ENCODE measurements at places on chromosomes 5 and 9.

- DNase-seq, result no peak
Observed at GRCh38 chr5:121138495-121138907, 674.4 kb downstream of the PRR16 start.

DNA sequence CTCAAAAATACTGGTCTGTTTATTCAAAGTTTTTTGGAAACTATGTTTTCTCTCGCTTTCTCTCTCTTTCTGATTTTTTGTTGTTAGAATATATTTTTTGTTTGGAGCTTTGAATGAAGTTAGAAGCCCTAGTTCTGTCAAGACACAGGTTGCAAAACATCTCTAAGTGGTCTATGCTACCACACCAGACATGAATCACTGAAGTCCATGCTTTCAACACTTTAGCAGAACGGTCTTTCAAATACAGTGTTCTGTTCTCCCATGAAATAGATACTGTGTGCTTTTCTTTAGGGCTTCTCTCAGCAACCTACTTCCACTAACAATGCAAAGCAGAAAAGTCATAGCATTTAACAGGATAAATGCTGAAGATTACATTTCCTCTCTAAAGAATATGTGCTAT lies 392.5 kb downstream of the TMEM167A start:
- no peak for DNase-seq

GRCh38 chr9:6620353-6620752 lies 25.2 kb downstream of the GLDC start:
- no peak for DNase-seq

DNA sequence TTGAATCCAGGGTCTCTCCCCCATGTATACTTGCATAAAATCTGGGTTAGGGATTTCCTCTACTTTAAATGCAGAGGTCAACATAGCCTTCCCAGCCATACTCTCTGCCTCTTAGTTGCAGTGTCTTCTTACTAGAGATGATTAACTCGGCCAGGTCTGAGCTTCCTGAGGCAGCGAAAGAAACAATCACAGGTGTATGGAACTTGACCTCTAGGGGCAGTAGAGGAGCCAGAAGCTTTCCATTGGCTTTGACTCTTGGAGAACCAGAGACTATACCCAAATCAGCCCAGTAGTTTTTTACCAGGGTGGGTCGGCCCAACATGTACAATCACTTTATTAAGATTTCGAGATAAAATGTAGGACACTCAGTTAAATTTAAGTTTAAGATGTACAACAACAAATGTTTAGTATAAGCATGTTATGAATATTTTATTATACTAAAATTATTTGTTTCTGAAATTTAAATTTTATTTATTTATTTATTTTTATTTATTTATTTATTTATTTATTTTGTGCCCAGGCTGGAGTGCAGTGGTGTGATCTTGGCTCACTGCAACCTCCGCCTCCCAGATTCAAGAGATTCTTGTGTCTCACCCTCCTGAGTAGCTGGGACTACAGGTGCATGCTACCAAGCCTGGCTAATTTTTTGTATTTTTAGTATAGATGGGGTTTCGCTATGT lies 48.0 kb upstream of the DMRT3 start:
- DNase-seq, result no peak

DNA sequence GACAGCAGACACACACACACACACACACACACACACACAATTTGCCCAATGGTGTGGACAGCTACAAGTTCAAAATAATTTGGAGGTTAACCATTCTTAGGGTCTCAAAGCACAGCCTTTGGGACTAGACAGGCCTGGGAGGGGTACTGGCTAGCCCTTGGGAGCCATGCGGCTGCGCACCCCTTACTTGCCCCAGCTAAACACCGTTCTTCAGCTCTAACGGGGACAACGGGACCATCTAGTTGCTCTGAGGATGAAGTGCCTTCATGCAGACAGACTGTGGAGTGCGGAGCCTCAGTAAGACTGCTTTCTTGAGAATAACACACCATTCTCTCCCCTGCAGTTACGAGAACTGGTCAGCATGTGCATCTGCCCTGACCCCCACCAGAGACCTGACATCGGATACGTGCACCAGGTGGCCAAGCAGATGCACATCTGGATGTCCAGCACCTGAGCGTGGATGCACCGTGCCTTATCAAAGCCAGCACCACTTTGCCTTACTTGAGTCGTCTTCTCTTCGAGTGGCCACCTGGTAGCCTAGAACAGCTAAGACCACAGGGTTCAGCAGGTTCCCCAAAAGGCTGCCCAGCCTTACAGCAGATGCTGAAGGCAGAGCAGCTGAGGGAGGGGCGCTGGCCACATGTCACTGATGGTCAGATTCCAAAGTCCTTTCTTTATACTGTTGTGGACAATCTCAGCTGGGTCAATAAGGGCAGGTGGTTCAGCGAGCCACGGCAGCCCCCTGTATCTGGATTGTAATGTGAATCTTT lies 64.6 kb downstream of the PSMB7 start:
- DNase-seq, result no peak

DNA sequence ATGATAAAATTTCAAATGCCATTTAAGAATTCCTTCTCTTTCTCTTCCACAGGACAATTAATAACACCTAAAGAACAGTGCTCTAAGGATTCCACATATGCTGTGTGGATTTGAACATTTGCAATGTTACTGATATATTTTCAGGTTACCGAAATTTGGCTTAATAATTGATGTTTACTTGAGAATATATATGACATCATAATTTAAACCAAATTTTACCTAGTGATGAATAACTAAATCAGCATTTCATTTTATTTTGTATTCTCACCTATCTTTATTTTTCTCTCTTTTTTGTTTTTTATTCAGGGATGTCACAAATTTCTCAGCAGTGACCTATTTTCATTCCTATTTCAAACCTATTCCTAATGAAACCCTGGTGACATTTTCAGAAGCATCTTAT lies 429.6 kb downstream of the SLCO4C1 start:
- DNase-seq, result no peak

DNA sequence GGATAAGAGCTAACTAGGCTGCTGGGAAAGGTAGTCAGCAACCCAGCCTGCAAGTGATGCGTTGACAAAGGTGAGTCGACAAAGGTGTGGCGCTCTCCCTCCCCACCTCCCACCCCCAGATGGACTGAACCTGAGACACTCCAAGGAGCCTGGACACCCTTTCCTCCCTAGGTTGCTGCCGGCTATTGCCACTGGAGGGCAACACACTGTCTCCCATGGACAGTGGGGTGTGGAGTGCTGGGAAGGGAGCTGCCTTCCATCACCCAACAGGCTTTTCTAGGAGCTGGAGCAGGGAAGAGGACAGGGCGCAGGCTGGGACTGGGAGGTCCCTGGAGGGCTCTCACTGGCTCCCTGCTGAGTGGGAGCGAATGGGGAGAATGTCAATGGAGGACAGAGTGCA lies 75.4 kb upstream of the ARAP3 start:
- DNase-seq, result no peak

- DNase-seq, result no peak
Observed at GRCh38 chr9:86021166-86021565, 78.2 kb downstream of the GOLM1 start.

DNA sequence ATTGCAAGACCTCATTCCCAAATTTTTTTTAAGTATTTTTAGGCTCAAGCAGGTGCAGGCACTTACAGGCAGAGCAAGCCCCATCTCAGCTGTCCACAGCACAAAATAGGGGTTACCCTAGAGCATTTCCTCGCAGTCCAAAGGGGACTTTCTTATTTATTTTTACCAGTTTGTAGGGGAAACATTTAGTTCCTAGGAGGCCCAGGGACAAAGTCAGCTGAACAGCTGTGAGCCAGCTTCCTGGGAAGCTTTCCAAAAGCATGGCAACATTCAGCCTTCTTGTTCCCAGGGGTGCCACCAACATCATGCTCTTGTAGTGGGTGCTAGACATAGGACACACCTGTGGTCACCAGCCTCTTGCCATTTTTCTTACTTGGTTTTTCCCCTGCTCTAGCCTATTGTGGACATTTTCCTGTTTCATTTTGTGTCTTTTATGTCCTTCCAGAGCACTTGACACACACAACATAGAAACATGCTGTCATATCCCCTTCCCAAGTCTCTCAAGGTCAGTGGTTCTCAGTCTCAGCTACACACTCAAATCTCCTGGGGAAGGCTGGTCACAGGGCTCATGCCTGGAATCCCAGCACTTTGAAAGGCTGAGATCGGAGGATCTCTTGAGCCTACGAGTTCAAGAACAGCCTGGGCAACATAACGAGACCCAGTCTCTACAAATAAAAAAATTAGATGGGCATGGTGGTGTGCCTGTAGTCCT lies 38.2 kb downstream of the HAVCR1 start:
- DNase-seq, result no peak

DNA sequence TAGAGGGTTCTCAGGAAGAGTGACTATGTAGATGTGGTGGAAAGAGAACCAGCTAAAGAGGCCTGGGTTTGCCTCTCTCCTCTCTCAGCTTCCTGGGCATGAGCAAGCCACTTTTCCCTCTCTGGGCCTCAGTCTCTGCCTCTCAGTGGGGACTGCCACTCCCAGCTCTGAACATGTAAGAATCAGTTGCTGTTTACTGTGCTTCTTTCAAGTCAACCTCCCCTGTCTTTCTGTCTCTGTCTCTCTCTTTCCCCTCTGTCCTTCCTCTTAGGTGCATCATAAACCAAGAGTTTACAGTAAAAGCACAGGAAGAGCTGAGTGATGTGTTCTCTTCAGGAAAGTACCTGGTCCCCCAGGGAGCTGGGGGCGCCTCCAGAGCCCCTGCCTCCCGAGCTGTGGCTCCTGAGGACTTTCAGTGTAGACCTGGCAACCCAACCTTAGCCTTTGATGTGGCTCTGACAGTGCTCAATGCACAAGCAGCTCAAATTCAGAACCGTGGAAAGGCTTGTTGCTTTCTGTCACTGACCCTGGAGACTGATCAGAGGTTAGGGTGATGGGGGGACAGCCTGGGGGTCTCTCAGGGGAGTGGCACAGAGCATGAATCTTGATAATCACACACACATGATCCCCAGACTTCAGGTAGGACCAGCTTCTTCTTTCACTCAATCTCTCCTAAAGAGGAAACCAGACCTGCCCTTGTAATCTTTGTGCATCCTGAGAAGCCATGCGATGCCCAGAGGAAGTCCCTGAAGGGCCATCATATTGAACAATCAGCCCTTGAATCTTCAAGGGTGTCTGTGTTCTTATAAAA lies 59.4 kb upstream of the TNFSF8 start:
- no peak for DNase-seq

GRCh38 chr5:36285837-36286615 lies 15.7 kb downstream of the RANBP3L start:
- DNase-seq, result no peak

Data from stimulated activated CD4-positive, alpha-beta T cell treated with anti-CD3 and anti-CD28 coated beads, Interleukin-1b, Interleukin-23, amount 100 ng/mL, for 1 hour (primary cell).